ENCODE measurements at places on chromosomes 1 and 21.

DNA sequence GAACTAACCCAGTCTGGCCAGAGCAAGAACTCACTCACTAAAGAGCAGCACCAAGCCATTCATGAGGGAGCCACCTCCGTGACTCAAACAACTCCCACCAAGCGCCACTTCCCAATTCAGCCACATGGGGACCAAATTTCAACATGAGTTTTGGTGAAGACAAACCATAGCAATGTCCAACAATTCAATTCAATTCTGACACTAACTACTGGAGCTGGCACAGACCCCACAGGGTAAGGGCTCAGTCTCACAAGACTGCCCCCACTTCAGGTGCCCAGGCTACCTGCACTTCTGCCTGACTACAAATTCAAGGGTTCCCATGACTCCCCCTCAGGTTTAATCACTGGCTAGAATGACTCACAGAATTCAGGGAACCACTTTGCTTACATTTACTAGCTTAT lies 48.8 kb upstream of the RAP1A start:
- DNase-seq = peak; percentile 38

DNA sequence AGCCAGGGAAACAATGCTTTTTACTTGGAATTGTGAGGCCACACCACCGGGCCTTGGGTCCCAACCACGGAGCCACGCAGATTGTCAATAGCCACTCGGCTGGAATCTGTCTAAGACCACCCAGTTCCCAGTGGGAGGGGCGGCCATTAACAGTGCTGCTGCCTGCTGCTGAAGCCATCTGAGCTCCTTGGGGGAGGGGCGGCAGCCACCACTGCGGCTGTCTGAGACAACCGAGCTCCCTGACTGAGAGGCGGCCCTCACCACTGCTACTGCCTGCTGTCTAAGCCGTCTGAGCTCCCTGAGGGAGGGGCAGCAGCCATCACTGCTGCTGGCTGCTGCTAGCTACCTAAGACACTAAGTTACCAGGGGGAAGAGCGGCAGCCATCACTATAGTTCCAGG lies 64.3 kb downstream of the DMRTA2 start:
- DNase-seq = no peak

DNA sequence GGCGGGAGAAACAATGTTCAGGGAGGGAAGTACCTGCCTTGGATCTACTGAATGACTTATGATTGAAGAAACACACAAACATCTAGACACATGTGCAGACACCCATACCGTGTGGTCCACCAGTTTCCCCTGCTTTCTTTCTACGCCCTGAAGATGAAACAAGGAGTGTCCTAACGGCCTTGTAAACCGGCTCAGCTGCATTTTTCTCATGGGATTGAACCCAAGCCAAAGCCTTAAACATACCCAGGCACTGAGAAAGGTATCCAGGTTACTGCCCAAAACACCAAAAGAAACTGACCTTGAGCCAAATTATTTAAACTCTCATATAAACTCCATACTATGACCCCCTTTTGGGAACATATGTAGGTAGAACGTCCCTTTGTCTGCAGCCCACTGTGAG lies 630.0 kb upstream of the RGS18 start:
- DNase-seq = no peak

DNA sequence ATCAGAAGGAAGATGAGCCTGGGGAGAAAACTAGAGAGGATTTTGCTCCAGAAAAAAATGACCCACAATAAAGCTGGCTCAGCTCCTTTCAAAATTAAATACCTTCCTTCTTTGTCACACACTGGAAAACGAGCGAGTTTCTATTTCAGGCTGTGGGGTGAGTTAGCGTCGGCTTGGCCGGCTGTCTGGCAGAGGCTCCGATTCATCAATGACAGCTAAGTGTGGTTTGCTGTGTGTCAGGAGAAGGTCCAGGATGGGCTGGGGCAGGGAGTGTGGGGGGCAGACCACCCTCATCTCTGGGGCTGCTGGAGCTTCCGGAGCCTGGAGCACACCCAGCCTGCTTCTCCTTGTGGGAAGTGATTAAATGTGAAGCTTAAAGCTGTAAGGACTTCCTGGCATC lies 120.2 kb downstream of the ETS2 start:
- DNase-seq = peak; percentile 92

- no peak for DNase-seq
These were observed 1.6 kb downstream of the LCE2A start for GRCh38 chr1:152699746-152700145.

- DNase-seq = no peak
These were observed 21.4 kb upstream of the CHIT1 start for GRCh38 chr1:203250911-203251310.

- DNase-seq = no peak
These were observed 7.3 kb upstream of the SERINC2 start for GRCh38 chr1:31405578-31406245.

- DNase-seq = peak; percentile 40
These were observed 125.9 kb downstream of the DMRTB1 start for GRCh38 chr1:53585129-53585528.

GRCh38 chr1:21707086-21707840 lies 38.1 kb upstream of the RAP1GAP start:
- no peak for DNase-seq

DNA sequence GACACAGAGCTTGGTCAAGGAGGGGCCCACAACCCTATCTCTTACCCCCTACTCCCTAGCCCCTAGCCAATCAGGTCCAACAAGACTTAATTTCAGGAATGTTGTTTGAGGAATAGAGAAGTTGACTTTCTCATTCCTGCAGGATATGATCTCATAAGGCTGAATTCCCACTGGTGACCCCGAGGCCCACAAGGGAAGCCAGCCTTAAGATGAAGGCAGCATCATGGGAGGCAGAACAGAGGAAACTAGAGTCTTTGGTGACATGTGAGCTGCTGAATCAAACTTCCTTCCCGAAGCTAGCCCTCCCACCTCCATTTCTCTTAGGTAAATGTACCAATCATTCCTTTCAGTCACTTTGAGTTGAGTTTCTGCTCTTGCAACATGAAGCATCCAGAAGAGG lies 9.1 kb upstream of the PDIK1L start:
- no peak for DNase-seq

- DNase-seq = no peak
These were observed 559.8 kb upstream of the USP24 start for GRCh38 chr1:55775007-55775406.

DNA sequence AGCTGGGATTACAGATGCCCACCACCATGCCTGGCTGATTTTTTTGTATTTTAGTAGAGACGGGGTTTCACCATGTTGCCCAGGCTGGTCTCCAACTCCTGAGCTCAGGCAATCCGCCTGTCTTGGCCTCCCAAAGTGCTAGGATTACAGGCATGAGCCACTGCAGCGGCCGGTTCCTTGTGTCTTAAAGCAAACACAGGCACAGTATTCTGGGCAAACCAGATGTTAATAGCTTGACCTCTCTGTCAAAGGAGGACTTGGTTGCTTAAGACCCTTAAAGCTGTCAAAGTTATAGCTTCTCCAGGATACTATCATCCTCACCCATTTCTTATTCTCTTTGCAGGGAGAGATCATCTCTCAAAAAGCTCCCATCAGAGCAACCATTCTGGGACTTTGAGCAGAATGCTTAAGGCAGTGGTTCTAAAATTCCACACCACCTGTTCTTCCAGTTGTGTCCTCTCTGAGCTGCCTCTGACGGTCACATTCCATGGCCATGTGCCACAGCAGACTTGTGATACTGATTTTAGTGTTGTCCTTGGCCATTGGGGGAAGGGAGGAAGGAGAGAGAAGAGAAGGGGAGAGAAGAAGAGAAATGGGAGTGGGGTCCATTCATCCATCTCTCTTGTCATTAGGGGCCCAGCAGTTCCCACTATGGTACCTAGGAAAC lies 81.8 kb downstream of the PBX1 start:
- no peak for DNase-seq

DNA sequence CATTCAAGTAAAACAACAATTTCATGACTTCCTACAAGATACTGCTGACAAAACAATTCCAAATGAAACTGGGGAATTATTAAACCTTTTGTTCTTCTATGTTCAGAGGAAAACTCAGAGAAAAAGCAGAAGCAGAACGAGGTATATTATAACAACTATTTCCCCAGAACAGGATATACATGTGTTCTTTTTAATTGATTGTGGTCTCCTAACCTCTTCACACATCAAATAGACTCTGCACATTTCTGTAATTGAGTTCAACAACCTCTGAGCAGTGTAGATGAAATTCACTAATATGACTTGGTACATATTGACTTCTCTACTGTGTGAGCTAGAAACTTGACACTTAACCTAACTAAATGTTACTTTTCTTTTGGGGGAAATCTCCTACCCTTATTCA lies 584.2 kb downstream of the NEGR1 start:
- DNase-seq = peak; percentile 6

- DNase-seq = no peak
These were observed 292.1 kb upstream of the RGS18 start for GRCh38 chr1:191866155-191866554.

DNA sequence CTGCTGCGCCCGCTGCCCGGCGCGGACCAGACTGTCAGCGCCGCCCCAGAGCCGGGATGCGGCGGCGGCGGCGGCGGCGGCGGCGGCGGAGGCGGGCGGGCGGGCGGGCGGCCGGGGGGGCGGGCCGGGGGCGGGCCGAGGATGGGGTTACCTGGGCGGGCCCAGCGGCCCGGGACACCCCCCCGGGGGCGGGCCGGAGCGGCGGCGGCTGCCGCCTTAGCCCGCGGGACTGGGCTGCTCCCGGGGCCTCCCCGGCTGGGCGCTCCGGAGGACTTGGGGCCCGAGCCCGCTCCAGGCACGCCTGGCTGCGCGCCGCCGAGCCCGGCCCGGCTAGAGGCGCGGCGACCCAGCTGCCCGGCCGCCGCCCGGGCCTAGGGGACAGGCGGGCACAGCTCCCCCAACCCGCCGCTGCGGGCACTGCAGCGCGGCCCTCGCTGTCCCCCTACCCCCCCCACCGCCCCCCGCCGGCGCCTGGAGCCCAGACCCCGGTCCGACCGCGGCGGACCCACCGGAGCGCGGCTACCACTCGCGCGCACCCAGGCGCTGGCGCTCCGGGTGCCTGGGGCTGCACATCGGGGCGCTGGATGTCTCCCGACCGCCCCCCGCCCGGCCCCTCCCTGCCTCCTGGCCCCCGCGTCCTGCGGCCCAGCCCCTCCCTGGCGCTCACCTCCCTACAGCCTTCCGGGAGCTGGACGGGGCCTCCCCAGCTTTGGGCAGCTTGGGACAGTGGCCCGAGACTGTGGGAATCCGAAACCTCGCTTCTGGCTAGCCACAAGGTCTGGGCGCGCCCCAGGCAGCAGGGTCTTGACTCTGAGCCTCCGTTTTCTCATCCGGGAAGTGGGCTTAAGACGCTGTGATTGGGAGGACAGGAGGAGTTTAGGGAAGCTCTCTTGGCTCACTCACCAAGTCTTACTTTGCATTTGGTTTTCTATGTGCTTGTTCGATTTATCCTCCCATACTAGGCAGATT lies at the start of gene WNT4:
Gene WNT4, minus strand, starts transcription at position 33 of the 969 bp plus-strand sequence. CDS start 175 bp downstream, outside the sequence.
- no peak for DNase-seq

DNA sequence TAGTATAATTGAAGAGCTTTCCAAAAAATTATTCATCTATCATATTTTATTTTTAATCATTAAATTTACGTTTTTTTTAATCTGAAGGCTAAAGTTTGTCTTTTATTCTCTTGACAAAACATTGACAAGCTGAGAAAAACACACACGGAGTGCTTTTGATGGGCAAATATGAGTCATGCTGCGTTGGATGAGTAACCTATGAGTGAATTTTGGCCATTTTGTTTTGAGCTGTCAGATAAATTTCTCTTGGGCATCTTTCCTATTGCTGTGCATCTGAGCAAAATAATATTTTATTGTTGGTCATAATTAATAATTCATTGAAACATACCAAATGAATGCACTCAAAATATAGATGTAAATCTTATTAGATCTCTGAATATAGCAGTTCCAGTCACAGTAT lies 1144.1 kb upstream of the ADGRL2 start:
- no peak for DNase-seq

- no peak for DNase-seq
These were observed 17.3 kb downstream of the ENAH start for GRCh38 chr1:225635649-225636048.

GRCh38 chr1:236289492-236290131 lies 7.9 kb upstream of the ERO1B start:
- DNase-seq = no peak

DNA sequence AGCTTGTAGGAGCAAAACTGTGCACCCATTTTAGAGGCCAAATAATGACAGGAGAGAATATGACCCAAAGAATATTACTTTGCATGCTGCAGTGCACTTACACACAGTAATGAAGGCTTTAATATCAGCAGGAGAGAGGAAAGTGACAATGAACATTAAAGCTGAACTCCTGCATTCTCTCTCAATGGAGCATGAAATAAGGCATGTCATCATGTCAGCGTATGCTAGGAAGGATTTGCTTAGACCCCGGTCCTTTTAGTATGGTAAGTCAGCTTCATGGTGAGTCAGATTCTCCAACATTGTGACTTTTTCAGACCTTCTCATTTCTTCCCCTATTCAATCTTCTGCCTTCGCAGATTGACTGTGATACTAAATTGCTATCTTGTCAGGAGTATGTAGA lies 210.7 kb upstream of the TMPRSS15 start:
- no peak for DNase-seq

DNA sequence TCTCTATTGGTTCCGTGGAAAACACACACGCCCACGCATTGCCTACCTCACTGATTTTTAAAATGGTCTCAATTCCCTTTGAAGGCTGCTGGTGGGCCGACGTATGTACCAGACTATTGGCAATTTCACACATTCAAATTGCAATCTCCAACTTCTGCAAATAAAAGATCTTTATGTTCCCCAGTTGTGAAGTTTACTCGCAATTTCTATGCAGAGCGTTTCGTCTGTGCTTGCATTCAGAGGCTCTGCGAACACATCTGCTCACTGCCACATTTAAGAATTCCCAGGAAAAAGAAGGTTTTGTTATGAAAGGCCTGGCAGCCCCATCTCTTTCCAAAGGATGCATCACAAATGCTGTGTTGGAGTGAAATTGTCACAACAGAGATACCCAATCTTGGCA lies 288.0 kb upstream of the KAZN start:
- no peak for DNase-seq

GRCh38 chr1:171758011-171758410 lies 16.1 kb upstream of the VAMP4 start:
- DNase-seq = no peak

DNA sequence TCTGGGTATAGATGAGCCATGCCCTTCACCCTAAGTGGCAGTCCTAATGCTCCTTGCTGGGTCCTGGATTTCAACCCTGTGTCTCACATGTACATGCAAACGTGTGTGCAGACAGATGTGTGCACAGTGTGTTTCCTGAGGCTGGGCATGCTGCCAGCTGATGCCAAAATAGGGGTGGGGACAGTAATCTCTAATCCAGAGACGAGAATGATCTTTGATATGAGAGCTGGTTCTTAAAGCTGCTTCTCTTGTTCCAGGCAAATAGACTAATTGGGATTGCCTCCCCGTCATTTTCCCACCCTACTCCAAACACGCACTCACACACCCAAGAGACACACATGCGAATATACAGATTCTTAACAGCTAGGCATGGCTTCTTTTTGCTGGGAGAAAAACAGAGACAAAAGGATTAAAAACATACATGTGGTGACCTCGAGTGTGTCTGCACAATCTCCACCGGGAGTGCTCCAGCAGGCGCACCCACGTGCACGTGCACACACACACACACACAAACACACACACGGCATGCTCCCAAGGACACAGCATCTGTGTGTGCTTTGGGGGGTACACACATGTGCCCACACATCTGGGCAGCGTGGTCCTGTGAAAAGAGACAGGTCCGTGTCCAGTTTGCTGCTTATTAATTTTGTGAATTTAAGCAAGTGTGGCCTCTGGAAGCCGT lies 102.1 kb upstream of the ZBTB40 start:
- DNase-seq = no peak

- no peak for DNase-seq
These were observed 185.1 kb downstream of the TM2D1 start for GRCh38 chr1:61539720-61540462.

GRCh38 chr1:170765712-170766330 lies 101.9 kb downstream of the PRRX1 start:
- peak; percentile 47 for DNase-seq
